HL-60 (cell line): ENCODE measurements at places on chromosomes 5 and 9.

GRCh38 chr9:94928691-94929368 is 202.3 kb downstream of the AOPEP start:
- DNase-seq: no peak

DNA sequence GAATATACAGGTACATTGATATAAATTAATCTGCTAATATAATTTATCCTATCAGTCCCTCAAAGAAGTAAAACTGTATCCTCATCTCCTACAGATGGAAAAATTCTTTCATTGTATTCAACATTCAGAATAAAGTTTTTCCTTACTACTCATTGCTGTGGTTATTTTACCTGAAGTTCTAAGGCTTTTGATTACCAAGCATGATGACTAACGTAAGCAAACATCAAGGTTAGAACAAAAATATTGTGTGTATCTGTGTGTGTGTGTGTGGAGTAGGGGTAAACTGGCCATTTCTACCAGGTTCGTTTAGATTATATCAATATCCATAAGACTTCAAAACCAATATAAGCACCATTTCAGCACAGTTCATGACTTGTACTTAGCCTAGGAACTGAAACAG is 560.7 kb upstream of the TRPC7 start:
- DNase-seq: no peak

GRCh38 chr5:50328193-50328729 is 112.8 kb downstream of the EMB start:
- no peak for DNase-seq

GRCh38 chr5:134905246-134905996 is 490 bp downstream of the PCBD2 start:
- DNase-seq: peak; percentile 25

GRCh38 chr5:42168091-42168670 is 243.1 kb downstream of the FBXO4 start:
- DNase-seq: no peak

DNA sequence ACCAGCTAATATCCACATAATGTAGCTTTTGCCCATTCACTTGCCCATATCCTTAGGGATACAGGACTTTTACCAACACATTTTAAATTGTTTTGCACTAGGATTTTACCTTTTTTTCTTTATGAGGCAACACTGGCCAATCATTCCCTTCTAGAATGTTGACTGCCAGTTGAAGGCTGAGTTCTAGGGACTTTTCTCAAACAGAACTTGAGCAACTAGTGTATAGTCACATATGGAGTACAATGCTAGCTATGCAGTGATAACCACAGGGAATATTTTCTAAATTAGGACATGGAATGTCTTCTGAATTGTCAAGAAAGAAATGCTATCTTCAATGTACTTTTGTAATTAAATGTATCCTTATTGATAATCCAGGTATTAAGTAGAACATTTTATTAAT is 133.6 kb downstream of the OXCT1 start:
- no peak for DNase-seq

- DNase-seq: no peak
Measured at GRCh38 chr9:91138760-91139159, 223.0 kb downstream of the AUH start.

GRCh38 chr5:13252699-13253098 is 691.8 kb downstream of the DNAH5 start:
- no peak for DNase-seq

DNA sequence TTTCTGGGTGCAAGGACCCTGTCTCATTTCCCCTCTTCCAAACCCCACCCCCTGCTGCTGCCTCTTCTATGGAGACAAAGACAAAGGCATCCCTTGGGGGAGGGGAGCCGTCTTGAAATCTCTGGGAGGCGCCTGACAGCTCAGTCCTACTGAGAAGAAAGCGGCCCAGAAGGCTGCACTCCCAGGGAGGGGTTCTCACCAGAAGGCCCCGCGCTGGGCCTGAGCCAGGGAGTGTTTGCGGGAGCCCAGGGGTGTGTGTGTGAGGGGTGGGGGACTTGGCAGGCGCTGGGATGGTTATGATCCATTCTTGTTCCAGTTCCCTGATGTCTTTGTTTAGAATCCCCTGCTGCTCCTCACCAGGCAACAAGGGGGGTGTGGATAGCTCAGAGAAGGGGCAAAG is 45.7 kb upstream of the ALDH1B1 start:
- DNase-seq: no peak

DNA sequence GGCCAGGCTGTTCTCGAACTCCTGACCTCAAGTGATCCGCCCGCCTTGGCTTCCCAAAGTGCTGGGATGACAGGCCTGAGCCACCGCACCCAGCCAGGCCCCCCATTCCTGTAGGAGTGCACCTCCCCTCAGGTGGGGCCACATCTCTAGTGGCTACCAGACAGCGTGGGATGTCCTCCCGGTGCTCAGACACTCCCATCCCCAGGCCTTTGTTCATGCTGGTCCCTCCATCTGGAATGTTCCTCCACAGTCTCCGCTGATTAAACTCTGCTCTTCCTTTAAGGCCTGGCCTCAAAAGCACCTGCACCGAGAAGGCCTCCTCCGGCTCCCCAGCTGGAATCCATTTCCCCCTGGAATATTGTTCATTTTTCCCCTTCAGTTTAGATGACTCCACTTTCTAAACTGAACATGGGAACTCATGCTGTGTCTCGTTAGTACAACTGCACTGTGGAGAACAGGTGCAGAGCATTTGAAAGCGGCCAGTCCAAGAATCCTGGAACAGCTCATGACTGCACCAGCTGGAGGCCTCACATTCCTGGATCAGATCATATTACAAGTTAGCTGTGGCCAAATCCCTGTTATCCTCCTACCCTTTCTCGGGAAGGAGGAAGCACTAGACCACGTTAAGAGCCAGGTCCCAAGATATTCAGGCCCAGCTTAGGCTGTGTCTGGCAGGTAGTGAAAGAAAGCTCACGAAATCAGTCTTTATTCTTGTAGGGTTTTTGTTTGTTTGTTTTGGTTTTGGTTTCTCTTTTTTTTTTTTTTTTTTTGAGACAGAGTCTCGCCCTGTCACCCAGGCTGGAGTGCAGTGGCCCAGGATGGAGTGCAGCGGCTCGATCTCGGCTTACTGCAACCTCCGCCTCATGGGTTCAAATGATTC is 10.8 kb upstream of the PRRC2B start:
- DNase-seq: no peak

DNA sequence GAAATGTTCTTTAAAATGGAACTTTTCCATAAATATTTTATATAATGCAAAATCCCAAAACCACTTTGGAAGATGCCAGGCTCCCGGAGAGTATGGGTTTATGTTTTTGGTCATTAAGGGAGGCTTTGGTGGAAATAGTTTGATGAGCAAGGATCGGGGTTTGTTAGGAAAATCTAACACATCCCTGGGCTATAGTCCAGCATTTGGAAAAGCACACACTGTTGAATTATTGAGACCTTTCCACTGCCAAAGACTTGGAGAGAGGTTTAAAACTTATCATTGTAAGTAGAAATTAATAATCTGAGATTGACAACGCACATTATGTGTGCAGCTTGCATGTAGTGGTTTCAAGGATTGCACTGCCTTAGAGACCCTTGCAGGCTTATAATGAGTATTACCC is 156.3 kb downstream of the PARP8 start:
- no peak for DNase-seq

- DNase-seq: no peak
Measured at GRCh38 chr5:56494300-56494731, 261.2 kb upstream of the ANKRD55 start.

DNA sequence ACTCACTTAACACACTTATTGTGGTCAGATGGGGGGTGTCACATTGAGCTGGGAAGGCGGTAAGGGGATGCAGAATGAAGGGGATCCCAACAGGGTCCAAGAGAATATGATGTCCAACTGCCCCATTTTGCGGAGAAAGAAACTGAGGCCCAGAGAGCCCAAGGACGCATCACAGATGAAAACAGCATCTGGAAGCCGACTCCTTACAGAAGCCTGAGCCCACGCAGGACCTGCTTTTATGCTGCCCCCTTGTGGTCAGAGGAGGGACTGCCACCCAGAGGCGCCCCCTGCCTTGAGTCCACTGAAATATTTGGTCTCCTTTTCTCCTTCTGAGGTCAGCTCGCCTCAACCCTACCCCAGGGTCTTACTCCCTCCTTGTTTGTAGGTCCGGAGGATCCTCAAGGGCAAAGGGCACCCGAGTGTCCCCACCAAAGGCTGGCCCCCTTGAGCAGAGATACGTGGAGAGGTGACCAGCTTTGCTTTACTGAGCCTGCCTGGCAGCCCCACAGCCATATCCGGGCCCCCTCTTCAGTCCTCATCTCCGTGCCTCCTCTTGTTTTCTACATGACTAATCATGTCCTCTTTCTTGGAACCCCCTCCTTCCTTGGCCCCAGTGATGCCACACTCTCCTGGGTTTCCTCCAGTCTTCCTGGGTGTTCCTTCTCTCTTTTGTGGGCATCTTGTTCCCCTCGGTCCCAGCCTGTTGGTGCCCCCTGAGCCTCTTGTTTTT is 30.0 kb upstream of the TTLL11 start:
- DNase-seq: peak; percentile 69

DNA sequence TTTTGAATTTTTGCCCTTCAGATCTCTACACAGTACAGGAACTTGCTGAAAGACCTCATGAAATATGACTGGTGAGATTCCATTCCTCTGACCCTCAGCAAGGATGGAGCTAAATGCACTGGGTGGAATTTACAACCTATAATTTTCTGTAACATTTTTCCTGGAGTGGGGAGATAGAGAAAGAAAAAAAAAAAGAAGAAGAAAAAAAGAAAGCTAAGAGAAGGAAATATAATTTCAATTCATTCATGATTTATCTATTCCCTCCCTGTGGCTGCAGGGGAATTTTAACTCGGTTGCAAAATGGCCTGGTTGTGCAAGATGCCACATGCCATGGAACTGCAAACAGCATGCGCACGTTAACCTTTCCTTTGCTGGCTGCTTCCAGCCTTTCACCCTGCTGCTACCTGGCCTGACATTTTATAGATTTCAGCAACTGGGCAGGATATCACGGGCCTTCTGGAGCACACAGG is 155.4 kb downstream of the FSTL4 start:
- peak; percentile 27 for DNase-seq

DNA sequence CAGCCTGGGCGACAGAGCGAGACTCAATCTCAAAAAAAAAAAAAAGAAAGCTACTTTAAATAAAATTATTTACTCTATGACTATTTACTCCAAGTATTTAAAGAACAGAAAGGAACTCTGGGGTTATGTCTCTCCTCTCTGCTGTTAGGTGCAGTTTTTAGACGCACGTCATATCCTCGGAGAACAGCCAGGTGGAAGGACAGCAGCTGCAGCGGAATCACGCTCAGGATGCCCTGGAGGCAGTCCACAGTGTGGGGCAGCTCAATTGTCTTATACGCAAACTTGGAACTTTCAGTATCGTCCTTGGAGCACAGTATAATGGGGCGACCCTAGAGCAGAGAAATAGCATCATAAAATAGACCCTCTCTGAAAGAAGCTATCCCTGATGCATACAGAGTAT is 10.4 kb upstream of the MAPK9 start:
- no peak for DNase-seq

DNA sequence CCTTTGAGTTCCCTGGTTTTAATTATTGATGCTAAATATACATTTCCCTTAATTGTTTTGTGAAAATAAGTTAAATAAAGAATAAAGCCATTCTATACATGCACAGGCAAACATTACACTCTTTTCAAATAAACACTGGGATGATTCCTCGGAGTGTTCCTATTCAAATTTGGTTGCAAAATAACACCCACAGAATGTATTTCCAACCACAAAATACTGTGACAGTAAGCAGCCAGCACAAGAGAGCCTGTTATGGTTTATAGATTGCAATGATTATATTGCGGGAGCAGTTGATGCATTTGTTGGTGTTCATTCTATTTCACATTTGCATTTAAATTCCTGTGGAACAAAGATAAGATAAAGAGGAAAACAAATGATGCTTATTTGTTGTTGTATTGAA is 632.6 kb upstream of the WWC1 start:
- DNase-seq: no peak

DNA sequence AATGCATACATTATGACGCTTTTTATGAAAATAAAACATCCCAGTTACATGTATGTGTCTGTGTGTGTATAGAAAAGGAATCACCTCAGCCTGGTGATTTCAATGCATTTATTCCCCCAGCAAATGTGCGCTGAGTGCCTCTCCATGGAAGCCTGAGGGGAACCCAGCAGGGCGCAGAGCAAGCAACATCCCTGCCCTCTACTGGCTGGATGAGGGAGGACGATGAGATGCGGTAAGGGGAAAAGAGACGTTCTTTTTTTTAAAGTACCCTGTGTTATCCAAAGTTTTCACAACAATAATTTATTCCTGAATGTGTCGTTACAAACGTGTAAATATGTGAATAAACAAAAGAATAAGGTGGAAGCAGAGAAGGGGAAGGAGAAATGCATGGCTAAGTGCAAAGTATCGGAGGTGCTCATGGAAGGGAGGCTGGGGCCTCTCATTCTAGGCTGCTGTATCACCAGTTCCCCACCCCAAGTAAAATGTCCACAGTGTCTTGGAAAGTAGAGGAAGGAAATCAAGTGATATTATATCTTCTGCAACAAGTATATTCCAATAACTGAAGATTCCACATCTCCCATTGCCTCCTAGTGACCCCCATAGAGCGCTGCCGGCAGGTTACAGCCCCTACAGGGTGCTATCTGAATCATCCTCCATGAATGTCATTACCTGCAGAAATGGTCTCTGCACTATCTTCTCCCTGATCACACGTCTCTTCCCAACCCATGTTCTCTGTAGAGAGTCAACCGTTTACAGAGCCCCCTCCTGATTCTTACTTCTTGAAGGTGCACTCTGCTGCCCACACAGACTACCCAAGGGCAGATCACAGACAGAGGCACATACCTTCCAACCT is 13.0 kb upstream of the ABLIM3 start:
- no peak for DNase-seq

GRCh38 chr5:133292300-133292699 is 240.5 kb downstream of the HSPA4 start:
- no peak for DNase-seq
